ENCODE measurements at places on chromosomes 2 and 18. TPM values are rescaled to one million over a fixed set of nuclear protein-coding genes. Genes with fewer than 3 reads are reported as not detected.

- H3K4me3 ChIP-seq, result no peak overlapping the region
- no peaks in the 10 kb centered on the region for H3K4me1 ChIP-seq
- no peak overlapping the region for H3K27ac ChIP-seq
- H3K36me3 ChIP-seq, result no peaks in the 10 kb centered on the region
- H3K27me3 ChIP-seq, result no peaks in the 10 kb centered on the region
Observed at GRCh38 chr18:41982942-41983660, 28.1 kb downstream of the PIK3C3 start.

DNA sequence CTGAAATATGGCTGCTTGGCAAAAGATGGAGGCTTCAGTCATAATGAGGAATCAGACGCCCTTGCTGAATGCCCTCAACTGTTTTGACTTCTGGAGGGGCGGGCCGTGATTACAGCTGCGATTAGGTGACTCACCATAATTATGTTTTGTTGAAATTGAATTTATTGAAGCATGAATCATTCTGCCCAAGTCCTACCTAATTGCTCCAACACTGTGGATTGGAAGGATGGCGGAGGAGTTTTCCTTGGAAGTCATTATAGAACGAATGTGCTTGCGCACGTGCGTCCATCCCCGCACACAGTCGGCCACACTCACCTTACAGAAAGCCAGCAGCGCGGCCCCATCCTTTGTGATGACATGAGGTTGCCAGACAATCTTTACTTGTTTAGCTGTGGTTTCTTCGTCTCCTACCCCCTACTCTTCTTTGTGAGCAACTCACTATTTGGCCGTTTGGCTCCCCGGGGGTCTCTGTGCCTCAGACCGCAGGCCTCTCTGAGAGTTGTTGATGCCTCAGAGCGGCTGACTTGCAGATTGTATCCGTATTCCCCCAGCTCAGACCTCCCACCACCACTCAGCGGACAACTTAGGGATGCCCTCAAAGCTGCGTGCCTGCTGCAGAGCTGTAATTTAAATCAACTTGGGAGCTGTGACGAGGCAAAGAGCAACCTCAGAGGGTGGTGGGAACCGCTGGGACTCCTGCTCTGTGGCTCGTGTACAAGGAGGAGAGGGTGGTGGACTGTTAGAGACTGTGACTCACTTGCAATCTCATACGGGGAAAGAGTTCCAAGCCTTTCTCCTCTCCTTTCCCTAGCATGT, 513.4 kb downstream of the TNS1 start:
- H3K27me3 ChIP-seq, result no peaks in the 10 kb centered on the region
- H3K27ac ChIP-seq, result no peak overlapping the region
- DNase-seq, result no peak
- H3K4me3 ChIP-seq, result no peak overlapping the region
- no peaks in the 10 kb centered on the region for H3K4me1 ChIP-seq

- no peak overlapping the region for H3K4me3 ChIP-seq
- no peaks in the 10 kb centered on the region for H3K27me3 ChIP-seq
- no peaks in the 10 kb centered on the region for H3K4me1 ChIP-seq
- no peak overlapping the region for H3K27ac ChIP-seq
- DNase-seq, result no peak
Observed at GRCh38 chr2:78115291-78115690, 593.1 kb upstream of the LRRTM4 start.

DNA sequence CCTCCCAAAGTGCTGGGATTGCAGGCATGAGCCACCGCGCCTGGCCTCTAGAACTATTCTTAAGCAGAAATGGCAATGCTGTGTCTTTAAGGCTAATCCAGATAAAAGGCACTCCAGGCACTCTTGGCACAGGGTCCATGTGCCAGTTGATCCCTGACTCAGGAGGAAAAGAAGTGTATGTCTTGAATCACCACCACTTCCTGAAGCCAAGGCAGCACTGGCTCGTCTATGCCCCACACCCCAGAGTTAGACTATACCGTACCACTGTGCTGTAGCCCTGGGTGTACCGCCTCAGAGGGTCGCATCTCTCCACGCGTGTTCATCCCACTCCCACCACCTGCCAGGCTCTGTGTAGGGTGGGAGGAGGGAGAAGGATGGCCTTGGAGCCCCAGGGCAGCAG, 9.0 kb downstream of the TNFRSF11A start:
- DNase-seq, result no peak
- no peak overlapping the region for H3K27ac ChIP-seq
- H3K4me3 ChIP-seq, result no peak overlapping the region
- no peaks in the 10 kb centered on the region for H3K4me1 ChIP-seq

DNA sequence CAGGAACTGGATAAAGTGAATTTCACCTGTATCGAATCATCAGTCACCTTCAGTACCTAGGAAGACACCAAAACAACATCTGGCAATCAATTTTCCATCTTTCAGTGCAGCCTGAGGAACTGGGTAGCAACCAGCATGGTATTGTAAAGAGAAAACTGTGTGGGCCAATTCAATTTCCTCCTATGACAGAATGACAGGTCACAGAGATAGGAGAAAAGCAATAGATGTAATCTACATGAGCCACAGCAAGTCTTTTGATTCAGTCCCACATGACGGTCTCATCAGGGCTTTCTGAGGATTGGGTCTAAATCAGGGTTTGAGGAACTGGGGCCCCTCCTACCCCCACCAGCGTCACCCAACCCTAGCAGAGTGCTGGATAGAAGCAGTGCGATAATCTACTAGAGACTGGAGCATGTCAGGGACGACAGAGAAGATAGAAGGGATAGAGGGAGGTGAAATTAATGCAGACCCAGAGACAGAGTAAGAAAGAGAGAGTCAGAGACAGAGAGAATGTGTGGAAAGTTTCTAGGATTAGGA, 268.7 kb downstream of the LRRTM1 start:
- no peaks in the 10 kb centered on the region for H3K36me3 ChIP-seq
- H3K27me3 ChIP-seq, result no peaks in the 10 kb centered on the region
- no peak overlapping the region for H3K27ac ChIP-seq

DNA sequence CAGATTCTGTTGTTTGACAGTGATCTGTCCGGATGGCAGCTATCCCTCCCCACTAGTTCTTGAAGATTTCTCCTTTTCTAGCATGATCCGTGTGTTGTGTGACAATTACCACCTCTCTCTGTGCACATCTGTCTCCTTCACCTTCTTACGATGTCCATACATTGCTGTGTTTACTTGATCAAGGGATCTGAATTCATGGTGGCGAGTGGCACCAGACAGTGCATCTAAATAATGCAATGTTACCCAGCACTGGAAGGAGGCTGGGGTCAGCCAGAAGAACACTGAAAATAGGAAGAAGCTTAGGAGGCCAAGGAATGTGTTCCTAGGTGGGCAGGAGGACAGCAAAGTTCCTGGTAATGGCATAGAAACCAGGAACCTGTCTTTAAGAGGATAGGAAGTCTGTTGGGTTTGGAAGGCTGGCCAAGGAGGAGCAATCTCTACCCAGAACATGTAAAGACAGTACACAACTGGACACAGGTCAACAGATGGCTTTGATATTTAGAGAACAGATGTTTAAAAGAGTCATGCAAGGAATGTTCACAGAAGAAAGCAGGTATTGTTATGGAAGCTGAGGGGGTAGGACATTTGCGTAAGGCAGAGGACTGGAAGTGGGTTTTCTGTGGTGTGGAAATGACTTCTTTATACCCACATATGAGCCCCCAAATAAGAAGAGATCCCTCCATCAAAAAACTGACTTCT, 126.4 kb downstream of the HRH4 start:
- no peak overlapping the region for H3K27ac ChIP-seq
- H3K36me3 ChIP-seq, result no peaks in the 10 kb centered on the region
- DNase-seq, result no peak
- no peak overlapping the region for H3K4me3 ChIP-seq

DNA sequence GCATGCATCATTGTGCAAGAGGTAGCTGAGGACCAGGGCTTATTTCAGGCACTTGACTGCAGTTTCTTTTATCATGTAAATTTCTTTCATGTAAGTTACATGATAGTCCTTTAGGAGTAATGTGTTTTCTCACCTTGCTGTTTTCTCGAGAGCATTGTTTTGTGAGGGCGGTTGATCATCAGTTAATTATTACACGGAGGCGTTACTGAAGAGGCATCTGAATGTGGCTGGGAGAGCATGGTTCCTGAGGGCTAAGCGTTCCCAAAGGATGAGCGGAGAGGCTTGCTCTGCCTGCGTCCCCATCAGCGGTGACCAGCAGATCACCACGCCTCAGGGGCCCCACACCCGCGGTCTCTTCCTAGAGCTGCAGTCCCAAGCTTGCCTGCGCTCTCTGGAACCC, 156.1 kb upstream of the NFATC1 start:
- no peak for DNase-seq
- no peaks in the 10 kb centered on the region for H3K36me3 ChIP-seq
- no peak overlapping the region for H3K4me3 ChIP-seq
- H3K4me1 ChIP-seq, result peaks cover 12% of the 10 kb centered on the region
- H3K27ac ChIP-seq, result no peak overlapping the region

DNA sequence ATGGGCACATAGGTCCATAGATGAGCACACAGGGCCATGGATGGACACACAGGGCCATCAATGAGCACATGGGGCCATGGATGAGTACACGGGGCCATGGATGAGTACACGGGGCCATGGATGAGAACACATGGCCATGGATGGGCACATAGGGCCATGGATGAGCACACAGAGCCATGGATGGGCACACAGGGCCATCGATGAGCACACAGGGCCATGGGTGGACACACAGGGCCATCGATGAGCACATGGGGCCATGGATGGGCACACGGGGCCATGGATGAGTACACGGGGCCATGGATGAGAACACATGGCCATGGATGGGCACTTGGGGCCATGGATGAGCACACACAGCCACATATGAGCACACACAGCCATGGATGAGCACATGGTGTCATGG, 192.6 kb upstream of the HDAC4 start:
- H3K36me3 ChIP-seq, result no peaks in the 10 kb centered on the region
- DNase-seq, result no peak
- no peak overlapping the region for H3K4me3 ChIP-seq

- H3K4me3 ChIP-seq, result no peak overlapping the region
- no peak overlapping the region for H3K27ac ChIP-seq
- H3K36me3 ChIP-seq, result no peaks in the 10 kb centered on the region
- peaks cover 7% of the 10 kb centered on the region for H3K4me1 ChIP-seq
- H3K27me3 ChIP-seq, result no peaks in the 10 kb centered on the region
Observed at GRCh38 chr18:36499938-36500337, 202.4 kb downstream of the FHOD3 start.

DNA sequence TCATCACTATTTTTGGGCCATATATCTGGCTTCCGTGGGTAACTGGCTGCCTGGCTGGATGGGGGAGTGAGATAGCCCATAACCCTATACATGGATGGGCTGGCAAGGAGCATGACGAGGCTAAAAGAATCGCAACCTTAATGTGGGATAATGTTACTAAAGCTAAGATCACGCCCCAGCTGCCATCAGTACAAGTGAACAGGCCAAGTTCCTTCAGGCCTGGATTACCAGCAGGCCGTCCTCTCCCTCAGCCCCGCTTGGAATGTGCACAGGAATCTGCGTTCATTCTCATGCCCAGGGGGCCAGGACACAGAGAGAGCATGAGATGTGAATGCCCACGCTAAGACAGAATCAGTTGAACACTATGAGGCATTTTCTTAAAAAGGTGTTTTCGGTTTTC, 34.7 kb downstream of the RMC1 start:
- H3K27me3 ChIP-seq, result no peaks in the 10 kb centered on the region
- H3K36me3 ChIP-seq, result peaks cover 15% of the 10 kb centered on the region
- H3K4me3 ChIP-seq, result no peak overlapping the region
- no peak overlapping the region for H3K27ac ChIP-seq

- H3K4me1 ChIP-seq, result no peaks in the 10 kb centered on the region
- no peaks in the 10 kb centered on the region for H3K27me3 ChIP-seq
- H3K27ac ChIP-seq, result no peak overlapping the region
- DNase-seq, result no peak
- no peak overlapping the region for H3K4me3 ChIP-seq
- no peaks in the 10 kb centered on the region for H3K36me3 ChIP-seq
Observed at GRCh38 chr2:191942090-191942738, 95.3 kb upstream of the CAVIN2 start.

DNA sequence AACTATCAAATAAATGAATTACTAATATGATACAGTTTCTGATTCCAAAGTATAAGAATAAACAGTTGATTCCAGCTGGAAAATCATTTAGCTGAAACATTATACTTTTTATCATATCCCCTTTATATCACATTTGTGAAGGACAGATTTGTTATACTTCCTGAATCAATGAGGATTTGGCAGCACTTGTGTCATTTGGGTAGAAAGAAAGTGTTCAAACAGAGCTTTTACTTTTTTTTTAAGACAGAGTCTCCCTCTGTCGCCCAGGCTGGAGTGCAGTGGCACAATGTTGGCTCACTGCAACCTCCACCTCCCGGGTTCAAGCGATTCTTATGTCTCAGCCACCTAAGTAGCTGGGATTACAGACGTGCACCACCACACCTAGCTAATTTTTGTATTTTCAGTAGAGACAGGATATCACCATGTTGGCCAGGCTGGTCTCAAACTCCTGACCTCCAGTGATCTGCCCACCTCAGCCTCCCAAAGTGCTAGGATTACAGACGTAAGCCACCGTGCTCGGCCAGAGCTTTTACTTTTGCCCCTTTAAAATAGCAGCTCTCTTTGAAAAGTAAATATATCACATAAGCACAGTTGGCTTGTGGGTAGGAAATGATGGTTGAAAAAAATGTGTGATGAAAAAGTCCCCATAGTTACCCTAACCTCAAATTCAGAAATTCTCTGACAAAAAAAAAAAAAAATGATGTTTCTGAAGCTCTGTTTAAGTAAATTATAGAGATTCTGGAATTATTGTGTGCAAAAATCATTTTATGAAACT, 95.2 kb downstream of the DTNA start:
- no peaks in the 10 kb centered on the region for H3K27me3 ChIP-seq
- no peak for DNase-seq
- H3K27ac ChIP-seq, result no peak overlapping the region
- H3K4me3 ChIP-seq, result no peak overlapping the region

- no peaks in the 10 kb centered on the region for H3K27me3 ChIP-seq
- no peaks in the 10 kb centered on the region for H3K36me3 ChIP-seq
- no peak overlapping the region for H3K27ac ChIP-seq
- DNase-seq, result no peak
- no peak overlapping the region for H3K4me3 ChIP-seq
- peaks cover 45% of the 10 kb centered on the region for H3K4me1 ChIP-seq
Observed at GRCh38 chr2:147869934-147870333, 25.1 kb downstream of the ACVR2A start.

GRCh38 chr2:62974999-62975398, 75.6 kb upstream of the OTX1 start:
- H3K27ac ChIP-seq, result no peak overlapping the region
- no peaks in the 10 kb centered on the region for H3K4me1 ChIP-seq
- no peaks in the 10 kb centered on the region for H3K36me3 ChIP-seq

Gene CNPPD1
- polyA plus RNA-seq, result 71.0 TPM

Gene TCF23
- 0.05 TPM for polyA plus RNA-seq

Gene IFIH1
- 0.98 TPM for polyA plus RNA-seq

Gene DNAH7
- 0.04 TPM for polyA plus RNA-seq

Gene OR6B2
- not detected for polyA plus RNA-seq

Gene CNGA3
- not detected for polyA plus RNA-seq

Gene KCNK3
- 2.3 TPM for polyA plus RNA-seq

Gene C2orf81
- polyA plus RNA-seq, result 0.23 TPM
